Smooth muscle cell of the umbilical artery (primary cell): ENCODE measurements at places on chromosomes 3 and 15. TPM values are rescaled to one million over a fixed set of nuclear protein-coding genes. Genes with fewer than 3 reads are reported as not detected.

The HRG gene
- not detected in 2 replicates for total RNA-seq

The FOXP1 gene
- 65.9 and 126 TPM in 2 replicates for total RNA-seq

The C15orf62 gene
- under 0.01 and 0.05 TPM in 2 replicates for total RNA-seq

The TMEM207 gene
- total RNA-seq = not detected in 2 replicates

The C3orf85 gene
- not detected in 2 replicates for total RNA-seq

The ENTPD3 gene
- total RNA-seq = 0.14 and 0.30 TPM in 2 replicates

The KCNMB2 gene
- total RNA-seq = not detected in 2 replicates

The CAND2 gene
- total RNA-seq = 3.2 and 4.5 TPM in 2 replicates

The LAMB2 gene
- total RNA-seq = 896 and 1,055 TPM in 2 replicates

The PCBP4 gene
- 44.5 and 89.4 TPM in 2 replicates for total RNA-seq

The CPNE4 gene
- total RNA-seq = not detected in 2 replicates

The MAGEL2 gene
- total RNA-seq = 2.1 and 3.4 TPM in 2 replicates

The RAD51 gene
- 0.30 and 4.8 TPM in 2 replicates for total RNA-seq

The AGBL1 gene
- total RNA-seq = not detected in 2 replicates

The SLC6A20 gene
- not detected in 2 replicates for total RNA-seq

The C3orf70 gene
- 0.23 and 1.5 TPM in 2 replicates for total RNA-seq

The ANKRD34C gene
- total RNA-seq = 0.05 TPM in 1 of 2 replicates, not detected in the other

The PRR20G gene
- not detected in 2 replicates for total RNA-seq

The CELSR3 gene
- total RNA-seq = 0.89 and 3.1 TPM in 2 replicates

The ZMYND10 gene
- 0.30 and 0.88 TPM in 2 replicates for total RNA-seq

The PSTPIP1 gene
- total RNA-seq = not detected in 2 replicates

The ARGFX gene
- not detected in 2 replicates for total RNA-seq

The IFT122 gene
- 22.1 and 26.4 TPM in 2 replicates for total RNA-seq

The SIDT1 gene
- total RNA-seq = not detected in 2 replicates

The TRIM59 gene
- total RNA-seq = 7.7 and 20.2 TPM in 2 replicates
